ENCODE measurements at places on chromosomes 7 and 10.
A peak's percentile ranks its signal among the peaks of the same experiment; 100 is the strongest.

GRCh38 chr7:85781606-85782005 lies 594.8 kb upstream of the SEMA3D start:
- no peaks in the 10 kb centered on the region for H3K36me3 ChIP-seq
- no peaks in the 10 kb centered on the region for H3K27me3 ChIP-seq
- H3K4me1 ChIP-seq, result no peaks in the 10 kb centered on the region
- H3K27ac ChIP-seq, result no peak overlapping the region
- DNase-seq, result no peak

- no peak overlapping the region for H3K4me3 ChIP-seq
- H3K36me3 ChIP-seq, result no peaks in the 10 kb centered on the region
- H3K27ac ChIP-seq, result no peak overlapping the region
Observed at GRCh38 chr7:36202398-36202797, 49.3 kb downstream of the EEPD1 start.

DNA sequence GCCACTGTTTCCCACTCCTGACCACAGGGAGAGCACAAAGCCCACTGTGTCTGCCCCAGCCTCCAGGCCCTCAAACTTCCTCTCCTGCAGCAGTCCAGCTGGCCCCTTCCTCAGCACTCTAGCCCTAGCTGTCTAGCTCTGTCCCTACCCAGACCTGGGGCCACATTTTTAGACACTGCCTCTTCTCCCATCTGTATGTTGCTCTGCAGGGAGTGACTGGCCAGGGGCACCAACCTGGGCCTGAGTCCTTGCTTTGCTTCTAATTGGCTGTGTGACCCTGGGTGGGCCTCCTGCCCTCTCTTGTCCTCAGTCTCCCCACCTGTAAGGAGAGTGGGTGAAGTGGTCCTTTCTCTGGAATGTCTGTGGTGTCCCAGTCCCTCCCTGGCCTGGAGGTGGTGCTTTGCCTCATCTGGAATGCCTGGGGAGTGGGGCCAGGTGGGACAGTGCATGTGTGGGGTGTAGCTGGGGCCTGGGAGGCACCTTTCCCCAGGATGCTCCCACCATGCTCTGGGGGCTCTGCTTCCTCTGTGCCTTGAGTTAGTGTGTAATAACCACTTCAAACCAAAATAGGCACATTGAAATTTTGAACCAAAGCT lies 25.1 kb downstream of the AQP1 start:
- peaks cover 17% of the 10 kb centered on the region for H3K27me3 ChIP-seq
- no peaks in the 10 kb centered on the region for H3K4me1 ChIP-seq
- H3K36me3 ChIP-seq, result no peaks in the 10 kb centered on the region
- no peak overlapping the region for H3K27ac ChIP-seq
- DNase-seq, result no peak
- no peak overlapping the region for H3K4me3 ChIP-seq

DNA sequence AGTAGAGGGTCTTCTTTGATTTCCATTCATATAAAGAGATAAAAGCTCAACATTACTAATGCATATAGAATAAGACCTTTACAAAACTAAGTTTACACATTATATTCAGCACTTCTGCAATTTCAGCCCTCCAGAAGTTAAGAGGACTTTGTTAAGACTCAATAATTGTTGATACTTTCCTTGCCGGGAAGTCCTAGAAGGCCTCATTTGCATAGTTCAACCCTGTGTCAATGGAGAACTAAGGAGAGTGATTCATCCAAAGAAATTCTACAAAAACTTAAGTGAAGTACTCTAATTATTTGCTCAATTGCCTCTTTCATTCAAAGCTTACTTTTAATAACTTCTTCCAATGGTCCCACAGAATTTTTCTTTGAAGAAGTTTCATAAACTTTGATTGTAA lies 1060.3 kb upstream of the CELF2 start:
- H3K4me3 ChIP-seq, result no peak overlapping the region
- peaks cover 7% of the 10 kb centered on the region for H3K4me1 ChIP-seq
- no peaks in the 10 kb centered on the region for H3K27me3 ChIP-seq
- no peaks in the 10 kb centered on the region for H3K36me3 ChIP-seq
- DNase-seq, result peak; percentile 81
- H3K27ac ChIP-seq, result no peak overlapping the region

DNA sequence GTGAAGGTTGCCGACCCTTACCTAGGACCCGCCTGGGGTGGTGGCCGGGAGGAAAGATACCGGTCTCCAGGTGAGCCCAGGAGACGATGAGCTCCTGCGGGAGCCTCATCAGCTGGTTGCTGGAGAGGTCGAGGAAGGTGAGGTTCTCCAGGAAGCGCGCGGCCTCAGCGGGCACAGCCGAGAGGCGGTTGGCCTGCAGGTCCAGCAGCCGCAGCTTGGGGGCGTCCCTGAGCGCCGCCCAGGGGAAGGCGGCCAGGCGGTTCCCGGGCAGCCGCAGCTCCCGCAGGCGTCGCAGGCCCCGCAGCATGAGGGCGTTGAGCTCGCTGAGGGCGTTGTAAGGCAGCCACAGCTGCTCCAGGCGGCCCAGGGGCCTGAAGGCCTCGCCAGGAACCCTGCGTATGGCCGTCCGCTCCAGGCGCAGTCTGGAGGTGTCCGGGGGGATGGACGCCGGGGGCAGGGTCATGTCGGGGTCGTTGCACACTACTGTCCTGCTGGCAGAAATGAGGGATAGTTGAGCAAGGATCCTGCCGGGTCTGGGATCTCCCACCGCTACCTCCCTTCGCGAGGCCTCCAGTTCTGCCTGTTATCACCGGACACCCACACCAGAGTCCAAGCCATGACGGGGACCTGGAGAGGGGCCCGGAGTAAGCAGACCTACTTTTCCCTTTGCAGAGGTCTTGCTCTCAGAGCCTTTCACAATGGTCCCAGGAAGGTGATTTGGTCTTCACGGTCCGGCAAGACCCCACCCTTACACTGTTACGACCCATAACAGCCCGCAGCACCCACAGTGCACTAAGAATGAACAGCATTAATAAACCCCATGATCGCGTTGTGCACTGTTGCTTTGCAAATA lies 3.9 kb downstream of the LRIT1 start:
- no peaks in the 10 kb centered on the region for H3K4me1 ChIP-seq
- H3K27me3 ChIP-seq, result no peaks in the 10 kb centered on the region
- no peak overlapping the region for H3K27ac ChIP-seq
- H3K4me3 ChIP-seq, result no peak overlapping the region

- H3K4me1 ChIP-seq, result peaks cover 20% of the 10 kb centered on the region
- H3K27me3 ChIP-seq, result no peaks in the 10 kb centered on the region
- H3K36me3 ChIP-seq, result no peaks in the 10 kb centered on the region
- H3K4me3 ChIP-seq, result no peak overlapping the region
- H3K27ac ChIP-seq, result no peak overlapping the region
- no peak for DNase-seq
Observed at GRCh38 chr10:62755662-62756653, 48.6 kb upstream of the ADO start.

DNA sequence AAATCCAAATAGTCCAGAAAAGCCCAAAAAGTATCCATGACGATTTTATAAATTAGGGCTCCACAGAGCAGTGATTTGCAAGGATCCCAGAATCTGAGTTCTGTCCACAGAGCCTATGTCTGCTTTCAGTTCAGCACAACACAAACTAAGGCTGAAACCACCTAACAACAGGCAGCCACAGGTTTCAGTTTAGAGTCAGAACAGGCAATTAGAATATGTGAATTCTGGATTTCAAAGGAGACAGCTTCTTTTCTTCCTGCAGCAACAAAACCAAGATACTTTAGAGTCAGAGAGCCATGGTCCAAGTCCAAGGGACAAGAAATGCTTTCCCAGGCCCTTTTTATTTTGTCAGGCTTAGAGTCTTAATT lies 23.6 kb downstream of the IFIT3 start:
- H3K4me1 ChIP-seq, result peaks cover 48% of the 10 kb centered on the region
- DNase-seq, result no peak
- no peak overlapping the region for H3K4me3 ChIP-seq
- no peaks in the 10 kb centered on the region for H3K36me3 ChIP-seq
- H3K27ac ChIP-seq, result no peak overlapping the region
- no peaks in the 10 kb centered on the region for H3K27me3 ChIP-seq

DNA sequence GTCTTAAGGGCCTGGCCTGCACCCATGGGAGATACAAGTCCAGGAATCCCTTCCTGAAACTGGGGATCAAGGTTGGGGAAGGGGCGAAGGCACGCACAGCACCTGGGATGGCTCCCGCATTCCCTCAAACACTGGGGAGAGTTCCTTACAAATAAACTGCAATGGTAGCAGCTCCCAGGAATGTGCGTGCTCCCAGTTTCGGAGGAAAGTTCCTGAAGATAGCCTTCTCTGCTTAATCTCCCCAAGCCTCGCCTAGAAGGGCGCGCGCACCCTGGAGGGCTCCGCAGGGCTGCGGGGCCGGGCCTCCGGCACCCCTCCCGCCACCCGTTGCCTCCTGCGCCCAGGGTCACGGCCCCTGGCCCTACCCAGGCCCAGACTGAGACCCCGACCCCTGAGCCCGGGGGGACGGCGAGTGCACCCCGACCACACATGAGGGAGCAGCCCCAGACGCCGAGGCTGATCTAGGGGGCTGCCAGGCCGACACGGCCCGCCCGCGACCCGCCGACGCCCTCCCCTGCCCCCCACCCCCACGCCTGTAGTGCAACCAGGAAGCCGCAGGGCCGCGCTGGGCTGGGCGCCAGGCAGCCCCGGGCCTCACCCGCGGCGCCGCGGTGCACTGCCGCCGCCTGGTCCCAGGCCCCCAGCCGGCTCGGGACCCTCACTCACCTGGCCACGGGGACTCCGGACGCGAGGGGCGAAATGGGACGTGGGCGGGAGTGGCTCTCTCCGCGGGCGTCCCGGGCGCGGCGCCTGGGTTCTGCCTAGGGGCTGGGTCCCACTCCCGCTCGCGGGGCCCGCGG lies 460 bp downstream of the ANXA11 start:
- no peak for DNase-seq
- H3K27me3 ChIP-seq, result no peaks in the 10 kb centered on the region
- no peaks in the 10 kb centered on the region for H3K36me3 ChIP-seq
- peak overlapping the region; percentile 72 for H3K27ac ChIP-seq
